ENCODE measurements at places on chromosomes 11 and 22.

DNA sequence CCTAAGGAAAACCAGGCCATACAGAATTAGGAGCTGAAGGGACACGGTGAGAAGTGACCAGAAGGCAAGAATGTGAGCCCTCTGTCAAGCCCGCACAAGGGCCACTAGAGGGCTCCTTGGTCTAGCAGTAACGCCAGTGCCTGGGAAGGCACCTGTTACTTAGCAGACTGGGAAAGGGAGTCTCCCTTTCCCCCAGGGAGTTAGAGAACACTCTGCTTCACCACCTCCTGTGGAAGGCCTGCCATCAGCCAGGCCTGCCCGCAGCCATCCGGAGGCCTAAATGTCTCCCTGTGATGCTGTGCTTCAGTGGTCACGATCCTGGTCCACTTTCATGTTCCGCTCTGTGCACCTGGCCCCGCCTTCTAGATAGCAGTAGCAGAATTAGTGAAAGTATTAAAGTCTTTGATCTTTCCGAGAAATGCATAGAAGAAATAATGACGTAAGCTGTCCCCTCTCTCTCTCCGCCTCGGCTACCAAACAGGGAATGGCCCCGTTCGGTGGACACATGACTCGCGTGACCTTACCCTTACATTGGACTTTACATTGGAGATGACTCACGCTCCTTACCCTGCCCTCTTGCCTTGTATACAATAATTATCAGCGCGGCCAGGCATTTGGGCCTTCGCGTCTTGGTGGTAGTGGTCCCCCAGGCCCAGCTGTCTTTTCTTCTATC, 10.7 kb upstream of the GSTP1 start:
- DNase-seq, result no peak

DNA sequence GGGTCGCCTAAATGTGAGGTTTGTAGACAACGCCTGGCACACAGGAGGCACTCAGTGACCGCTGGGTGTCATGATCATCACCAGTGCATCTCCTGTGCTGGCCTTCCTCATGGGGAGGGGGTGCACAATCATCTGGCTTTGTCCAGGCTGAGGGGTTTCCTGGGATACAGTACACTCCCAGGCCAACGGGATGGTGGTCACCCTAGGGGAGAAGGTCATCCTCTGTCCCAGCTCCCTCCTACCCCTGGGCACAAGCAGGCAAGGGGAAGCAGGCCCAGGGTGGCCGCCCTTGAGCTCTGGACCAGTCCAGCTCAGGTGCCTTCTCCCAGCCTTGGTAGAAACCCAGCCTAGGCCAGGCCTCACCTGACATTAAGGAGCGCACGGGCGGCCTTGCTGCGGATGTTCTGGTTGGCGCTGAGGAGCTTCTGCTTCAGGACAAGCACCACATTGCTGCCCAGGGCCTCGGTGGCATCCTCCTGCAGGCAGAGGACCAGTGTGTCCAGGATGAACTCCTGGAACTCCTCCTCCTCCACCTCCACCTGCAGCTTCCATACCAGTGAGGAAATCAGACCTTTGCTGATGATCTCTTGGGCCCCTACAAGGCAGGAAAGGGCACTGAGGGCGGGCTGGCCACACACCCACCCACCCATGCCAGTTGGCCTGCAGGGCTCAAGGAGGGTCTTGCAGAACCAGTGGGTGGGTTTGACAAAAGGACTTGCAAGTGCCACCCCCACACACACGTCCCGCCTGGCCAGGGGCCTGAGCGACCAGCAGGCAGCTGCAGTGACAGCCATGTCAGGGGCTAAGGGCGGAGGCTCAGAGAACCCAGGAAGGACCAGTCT, 6.6 kb upstream of the GNAZ start:
- no peak for DNase-seq

- DNase-seq, result no peak
These were observed 48.6 kb downstream of the PARVG start for GRCh38 chr22:44229331-44229730.

DNA sequence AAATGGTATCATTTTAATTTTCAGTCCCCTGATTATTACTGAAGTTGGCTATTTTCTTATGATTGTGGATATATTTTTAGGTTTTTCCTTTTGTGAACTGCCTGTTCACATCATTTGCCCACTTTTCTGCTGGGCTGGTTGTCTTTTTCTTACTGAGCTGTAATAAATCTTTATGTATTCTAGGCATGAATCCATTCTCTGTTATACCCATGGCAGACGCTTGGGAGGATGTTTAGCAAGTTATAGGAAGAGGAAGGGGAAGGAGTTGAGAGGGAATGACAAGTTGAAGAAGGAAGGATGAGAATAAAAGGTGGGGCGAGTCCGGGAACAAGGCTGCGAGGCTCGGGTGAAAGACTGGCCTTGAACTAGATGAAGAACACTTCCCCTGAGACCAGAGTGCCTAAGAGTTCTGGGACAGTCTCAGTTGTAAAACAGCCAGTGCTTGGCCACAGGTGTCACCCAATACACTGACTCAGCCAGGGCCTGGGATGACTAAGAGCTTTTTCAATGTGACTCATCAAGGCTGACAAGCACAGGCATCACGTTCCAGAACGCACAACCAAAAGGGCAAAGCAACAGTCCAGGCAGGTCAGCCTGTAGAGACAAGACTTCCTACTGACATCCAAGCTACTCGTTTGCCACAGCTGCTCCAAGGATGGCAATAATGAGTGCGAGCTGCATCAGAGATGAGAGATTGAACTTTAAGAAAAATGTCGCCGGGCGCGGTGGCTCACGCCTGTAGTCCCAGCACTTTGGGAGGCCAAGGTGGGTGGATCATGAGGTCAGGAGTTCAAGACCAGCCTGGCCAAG, 35.2 kb downstream of the LRFN4 start:
- peak; percentile 54 for DNase-seq

DNA sequence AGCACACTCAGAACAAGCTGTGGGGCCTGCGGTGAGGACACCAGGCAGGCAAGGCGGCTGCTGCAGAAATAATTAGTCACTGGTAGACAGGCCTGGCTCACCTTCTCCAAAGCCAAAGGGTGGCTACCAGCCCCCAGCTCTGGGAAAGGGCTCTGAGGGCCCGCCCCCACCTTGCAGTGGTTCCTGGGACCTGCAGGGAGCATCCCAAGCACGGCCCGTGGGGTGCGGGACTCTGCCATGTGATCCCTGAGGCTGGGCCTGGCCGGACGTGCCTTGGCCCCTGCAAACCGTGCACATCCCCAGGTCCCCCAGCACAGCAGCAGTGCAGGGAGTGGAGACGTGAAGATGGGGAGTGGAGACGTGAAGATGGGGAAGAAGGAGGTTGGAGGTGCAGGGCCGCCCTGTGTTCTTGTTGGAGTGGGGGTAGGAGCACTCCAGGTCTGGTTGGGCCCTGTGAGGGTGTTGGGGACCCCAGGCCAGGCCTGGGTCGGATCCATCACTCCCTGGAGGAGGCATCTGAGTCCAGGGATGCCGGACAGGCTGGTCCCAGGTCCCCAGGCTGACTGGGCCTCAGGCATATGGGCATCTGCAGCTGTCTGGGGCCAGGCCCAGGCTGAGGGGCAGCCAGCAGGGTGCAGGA, 41.9 kb downstream of the RTN4R start:
- no peak for DNase-seq

Measured in glomerular endothelial cell (primary cell).